Prostate gland (tissue), 2 donors: ENCODE measurements at places on chromosomes 1 and 21. TPM values are rescaled to one million over a fixed set of nuclear protein-coding genes. Genes with fewer than 3 reads are reported as not detected.

DNA sequence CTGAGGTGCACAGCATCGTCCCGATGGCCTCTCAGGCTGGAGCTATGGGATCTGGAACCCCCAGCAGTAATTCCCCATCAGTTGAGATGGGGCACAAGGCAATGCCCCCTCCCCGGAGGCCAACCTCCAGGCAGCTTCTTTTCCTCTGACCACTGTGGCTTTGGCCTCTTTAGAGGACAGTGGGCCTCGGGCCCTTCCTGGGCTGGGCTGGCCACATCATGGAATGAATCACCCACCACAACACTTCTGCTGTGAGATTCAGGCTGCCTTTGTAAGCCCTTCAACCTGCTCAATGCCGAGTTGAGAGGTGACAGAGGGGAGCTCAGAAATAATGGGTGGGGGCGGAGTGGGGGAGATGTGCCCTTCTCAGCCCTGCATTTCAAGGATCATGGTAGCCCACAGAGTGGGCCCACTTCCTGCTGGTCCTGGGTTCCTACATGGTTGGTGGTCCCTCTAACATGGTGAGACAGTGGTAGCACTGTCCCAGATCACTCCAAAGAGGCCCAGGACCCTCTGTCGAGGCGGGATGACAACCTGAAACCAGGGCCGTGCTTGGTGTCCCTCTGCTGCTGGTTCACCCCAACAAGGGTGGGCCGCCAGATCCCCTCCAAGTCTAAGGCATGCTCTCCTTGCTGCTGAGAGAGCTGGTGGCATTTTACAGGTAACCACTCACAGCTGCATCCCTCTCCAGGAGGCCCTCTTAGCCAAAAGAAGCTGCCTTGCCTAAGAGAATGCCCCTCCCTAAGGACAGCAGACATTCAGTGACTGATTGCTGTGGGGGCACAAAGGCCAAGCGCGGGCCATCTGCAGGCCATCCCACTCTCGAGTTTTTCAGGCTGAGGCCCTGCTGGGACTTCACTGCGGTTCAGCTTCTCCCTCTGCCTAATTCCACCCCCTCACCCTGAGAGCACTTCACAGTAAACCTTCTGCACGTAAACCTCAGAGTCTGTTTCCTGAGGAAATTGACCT lies 29.7 kb upstream of the EVA1B start:
- no peak overlapping the region for H3K27ac ChIP-seq
- H3K4me1 ChIP-seq: no peaks in the 10 kb centered on the region
- no peaks in the 10 kb centered on the region for H3K27me3 ChIP-seq
- H3K4me3 ChIP-seq: no peak overlapping the region

GRCh38 chr1:18547460-18547859 lies 66.7 kb downstream of the KLHDC7A start:
- peaks cover 15% of the 10 kb centered on the region for H3K27me3 ChIP-seq
- no peak overlapping the region for H3K27ac ChIP-seq
- no peaks in the 10 kb centered on the region for H3K36me3 ChIP-seq

GRCh38 chr1:163162381-163162914 lies 40.3 kb downstream of the RGS5 start:
- no peak for DNase-seq
- no peak overlapping the region for H3K27ac ChIP-seq
- no peaks in the 10 kb centered on the region for H3K27me3 ChIP-seq
- H3K4me3 ChIP-seq: no peak overlapping the region
- no peaks in the 10 kb centered on the region for H3K4me1 ChIP-seq
- H3K36me3 ChIP-seq: no peaks in the 10 kb centered on the region

DNA sequence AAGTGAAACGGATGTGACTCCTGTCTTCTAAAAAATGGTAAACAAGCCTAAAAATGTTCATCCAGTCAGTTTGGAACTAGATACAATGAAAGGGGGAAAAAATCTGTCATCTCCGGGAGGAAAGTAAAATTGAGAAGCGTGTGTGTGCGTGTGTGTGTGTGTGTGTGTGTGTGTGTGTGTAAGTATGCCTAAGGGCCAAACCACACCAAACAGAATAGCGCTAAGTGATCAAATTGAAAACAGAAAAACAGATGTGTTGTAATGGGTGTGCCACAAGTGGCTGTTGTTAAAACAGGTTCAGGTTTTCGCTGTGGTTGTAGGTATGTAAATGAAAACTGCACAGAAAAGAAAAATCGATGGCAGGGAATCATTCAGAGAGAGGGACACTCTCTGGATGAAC lies 106.7 kb downstream of the RNF220 start:
- no peaks in the 10 kb centered on the region for H3K36me3 ChIP-seq
- H3K4me3 ChIP-seq: no peak overlapping the region
- no peak for DNase-seq
- no peak overlapping the region for H3K27ac ChIP-seq

GRCh38 chr1:37167479-37167878 lies 133.2 kb upstream of the GRIK3 start:
- no peaks in the 10 kb centered on the region for H3K36me3 ChIP-seq
- DNase-seq: no peak
- peaks cover 6% of the 10 kb centered on the region for H3K27me3 ChIP-seq
- H3K27ac ChIP-seq: no peak overlapping the region
- no peaks in the 10 kb centered on the region for H3K4me1 ChIP-seq

The LEMD1 gene
- 22.0 TPM for total RNA-seq

The RRP15 gene
- total RNA-seq: 4.1 TPM

- DNase-seq: no peak
- no peaks in the 10 kb centered on the region for H3K27me3 ChIP-seq
- H3K4me3 ChIP-seq: no peak overlapping the region
- no peaks in the 10 kb centered on the region for H3K36me3 ChIP-seq
Observed at GRCh38 chr1:168567007-168567406, 9.4 kb upstream of the XCL1 start.

DNA sequence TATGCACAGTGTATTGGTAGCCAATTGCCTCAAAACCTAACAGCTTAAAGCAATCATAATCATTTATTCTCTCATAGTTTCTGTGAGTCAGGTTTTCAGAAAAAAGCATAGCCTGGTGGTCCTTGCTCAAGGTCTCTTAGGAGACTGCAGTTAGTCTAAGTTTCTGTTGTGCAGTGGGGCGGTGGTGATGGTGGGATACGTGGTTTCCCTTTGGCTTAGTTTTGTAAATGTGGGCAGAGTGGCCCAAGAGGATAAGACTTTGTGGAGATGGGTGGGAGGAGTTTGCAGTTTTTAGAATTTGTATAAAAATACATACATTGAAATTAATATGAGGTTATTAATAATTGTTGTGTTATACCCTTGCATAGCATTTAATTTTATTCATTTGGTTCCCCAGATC lies 68.6 kb downstream of the NOS1AP start:
- no peaks in the 10 kb centered on the region for H3K27me3 ChIP-seq
- no peak for DNase-seq
- H3K4me1 ChIP-seq: no peaks in the 10 kb centered on the region
- no peak overlapping the region for H3K27ac ChIP-seq

- no peaks in the 10 kb centered on the region for H3K36me3 ChIP-seq
- no peak for DNase-seq
- H3K4me1 ChIP-seq: no peaks in the 10 kb centered on the region
- H3K27ac ChIP-seq: no peak overlapping the region
- no peaks in the 10 kb centered on the region for H3K27me3 ChIP-seq
- H3K4me3 ChIP-seq: no peak overlapping the region
Observed at GRCh38 chr1:226429858-226430715, 22.2 kb upstream of the PARP1 start.
